ENCODE measurements at places on chromosomes 4 and X. TPM values are rescaled to one million over a fixed set of nuclear protein-coding genes. Genes with fewer than 3 reads are reported as not detected.

Gene EOLA2
- 5.1 TPM for total RNA-seq

DNA sequence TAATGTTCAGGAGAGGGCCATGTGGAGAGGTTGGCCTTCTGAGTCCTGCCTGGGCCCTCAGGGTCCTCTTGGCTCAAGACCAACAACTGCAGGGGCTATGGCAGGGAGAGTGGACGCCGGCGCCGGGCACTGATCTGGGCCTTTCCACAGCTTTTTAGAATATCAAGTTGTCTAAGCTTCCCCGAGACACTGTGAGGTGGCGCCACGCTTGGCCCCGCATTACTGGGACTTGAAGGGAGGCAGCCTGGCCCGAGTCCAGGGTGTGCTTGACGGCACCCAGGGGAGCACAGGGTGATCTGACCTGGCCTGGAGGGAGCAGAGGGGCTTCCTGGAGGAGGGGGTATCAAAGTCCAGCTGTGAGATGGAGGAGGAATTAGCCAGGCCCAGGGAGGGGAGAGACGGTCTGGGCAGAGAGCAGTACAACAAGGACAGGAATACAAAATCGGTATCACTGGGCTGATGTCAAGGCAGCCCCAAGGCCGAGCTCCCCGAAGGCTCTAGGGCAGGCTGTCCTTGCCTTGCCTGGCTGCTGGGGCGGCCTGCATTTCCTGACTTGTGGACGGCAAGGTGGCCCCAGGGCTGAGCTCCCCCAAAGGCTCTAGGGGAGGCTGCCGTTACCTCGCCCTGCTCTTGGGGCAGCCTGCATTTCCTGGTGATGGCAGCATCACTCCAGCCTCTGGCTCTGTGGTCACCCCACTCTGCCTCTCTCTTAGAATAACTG lies 28.1 kb downstream of the ABLIM2 start:
- DNase-seq: no peak

Gene ARHGAP36
- total RNA-seq: not detected

Gene SCD5
- total RNA-seq: 27.2 TPM

Gene SRPX2
- 40.0 TPM for total RNA-seq

GRCh38 chr4:48032721-48033120 lies 16.1 kb downstream of the NIPAL1 start:
- DNase-seq: no peak

Gene PASD1
- total RNA-seq: 0.48 TPM

DNA sequence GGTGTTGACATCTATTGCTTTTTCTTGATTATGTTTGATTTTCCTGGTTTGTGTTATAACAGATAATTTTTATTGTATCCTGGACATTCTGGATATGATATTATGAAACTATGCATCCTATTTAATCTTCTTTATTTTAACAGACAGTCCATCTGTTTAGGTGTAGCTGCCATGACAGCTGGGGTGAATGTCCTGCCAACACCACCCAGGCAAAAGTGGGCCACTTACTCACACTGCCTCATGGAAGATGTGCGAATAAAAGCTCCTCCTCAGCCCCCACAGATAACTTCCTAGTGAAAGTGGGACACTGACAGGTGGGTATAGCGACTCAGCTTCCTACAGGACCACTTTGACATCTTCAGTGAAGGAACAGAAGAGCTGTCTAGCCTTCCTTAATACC lies 18.4 kb upstream of the CNKSR2 start:
- DNase-seq: no peak

Gene CXorf65
- total RNA-seq: not detected

DNA sequence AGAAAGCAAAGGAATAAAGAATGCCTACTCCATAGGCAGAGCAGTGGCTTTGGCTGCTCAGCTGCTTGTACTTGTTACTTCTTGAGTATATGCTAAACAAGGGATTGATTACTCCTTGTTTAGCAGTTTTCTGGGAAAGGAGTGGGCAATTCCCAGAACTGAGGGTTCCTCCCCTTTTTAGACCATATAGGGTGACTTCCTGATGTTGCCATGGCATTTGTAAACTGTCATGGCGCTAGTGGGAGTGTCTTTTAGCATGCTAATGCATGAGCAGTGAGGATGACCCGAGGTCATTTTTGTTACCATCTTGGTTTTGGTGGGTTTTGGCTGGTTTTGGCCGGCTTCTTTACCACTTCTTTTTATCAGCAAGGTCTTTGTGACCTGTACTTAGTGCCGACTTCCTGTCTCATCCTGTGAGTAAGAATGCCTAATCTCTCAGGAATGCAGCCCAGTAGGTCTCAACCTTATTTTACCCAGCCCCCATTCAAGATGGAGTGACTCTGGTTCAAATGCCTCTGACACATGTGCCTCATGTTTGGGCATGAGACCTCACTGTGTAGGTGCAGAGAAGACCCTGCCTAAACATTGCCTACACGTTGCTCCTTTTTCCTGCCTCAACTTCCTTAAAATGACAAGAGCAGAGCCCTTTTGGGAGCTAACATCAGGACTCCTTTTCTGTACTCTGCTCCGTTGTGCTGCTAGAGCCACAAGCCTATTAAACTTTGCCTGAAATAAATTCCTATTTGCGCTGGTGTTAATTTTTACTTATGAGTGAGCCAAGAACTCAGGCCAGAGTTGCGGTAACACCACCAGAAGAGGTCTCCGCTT lies 21.0 kb upstream of the UBA6 start:
- no peak for DNase-seq

GRCh38 chrX:37887347-37887746 lies 40.0 kb upstream of the DYNLT3 start:
- DNase-seq: no peak

Gene GAGE12H
- not detected for total RNA-seq

Gene PCDH19
- total RNA-seq: 1.2 TPM

DNA sequence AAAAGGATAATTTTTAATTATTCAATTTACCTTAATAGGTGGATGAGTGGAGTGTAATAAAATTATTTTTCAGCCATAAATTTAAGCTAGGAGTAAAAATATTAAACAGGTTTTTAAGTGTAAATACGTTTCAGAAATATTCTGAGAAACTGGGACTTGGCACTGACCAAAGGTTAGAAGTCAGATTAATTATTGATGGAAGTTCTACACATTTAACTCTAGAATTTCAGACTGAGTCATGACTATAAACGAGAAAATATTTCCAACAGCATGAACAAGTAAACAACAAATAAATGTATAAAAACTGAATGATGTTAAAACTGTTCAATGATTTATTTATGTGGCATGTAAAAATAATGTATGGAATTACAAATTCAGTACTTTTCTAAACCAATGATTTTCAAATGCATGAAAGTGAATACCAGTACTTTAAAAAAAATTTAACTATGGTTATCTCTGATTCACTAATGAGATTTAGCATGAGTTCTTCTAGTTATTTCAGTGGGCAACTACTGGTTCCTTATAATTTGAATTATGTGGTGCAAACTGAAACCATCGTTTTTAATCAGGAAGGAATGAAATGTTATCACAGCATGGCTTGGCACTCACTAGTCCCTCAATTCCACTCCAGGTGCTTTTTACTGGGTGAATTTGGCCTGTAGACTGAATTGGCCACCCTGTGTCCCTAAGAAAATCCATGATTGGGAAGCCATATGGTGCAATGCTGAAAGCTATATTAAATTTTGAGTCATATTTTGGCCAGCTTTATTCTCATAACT lies 244.2 kb downstream of the FSTL5 start:
- DNase-seq: no peak
